ENCODE measurements at places on chromosomes 6 and 20. TPM values are rescaled to one million over a fixed set of nuclear protein-coding genes. Genes with fewer than 3 reads are reported as not detected.
A peak's percentile ranks its signal among the peaks of the same experiment; 100 is the strongest.

DNA sequence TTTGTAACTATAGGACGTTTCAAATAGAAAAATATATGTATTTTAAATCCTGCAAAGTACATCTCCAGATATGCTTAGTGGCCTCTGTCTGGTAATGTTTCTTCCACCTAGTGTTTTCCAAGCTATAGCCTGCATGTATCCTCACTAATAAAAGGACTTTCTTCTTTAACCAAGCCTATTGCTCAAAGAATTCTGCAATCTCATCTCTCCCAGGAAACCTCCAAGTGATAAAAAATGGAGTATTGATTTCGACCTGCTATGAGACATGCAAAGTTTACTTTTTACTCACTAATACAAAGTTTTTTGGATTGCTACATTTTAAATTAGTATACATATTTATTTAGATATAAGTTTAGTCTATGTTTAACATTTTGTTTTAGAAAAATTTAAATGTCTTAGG lies 23.3 kb downstream of the ADGRB3 start:
- no peak overlapping the region for H3K4me3 ChIP-seq
- H3K27me3 ChIP-seq, result no peaks in the 10 kb centered on the region
- no peaks in the 10 kb centered on the region for H3K4me1 ChIP-seq
- no peak for DNase-seq

TLDC2 gene
- total RNA-seq, result not detected

GRCh38 chr20:45032781-45033180 lies 66.5 kb downstream of the STK4 start:
- no peaks in the 10 kb centered on the region for H3K27me3 ChIP-seq
- H3K4me3 ChIP-seq, result no peak overlapping the region
- H3K27ac ChIP-seq, result no peak overlapping the region

GRCh38 chr6:93376026-93376540 lies 43.3 kb downstream of the EPHA7 start:
- no peaks in the 10 kb centered on the region for H3K36me3 ChIP-seq
- H3K4me3 ChIP-seq, result no peak overlapping the region
- no peak for DNase-seq
- no peaks in the 10 kb centered on the region for H3K27me3 ChIP-seq
- no peak overlapping the region for H3K27ac ChIP-seq

COL10A1 gene
- not detected for total RNA-seq

- no peak overlapping the region for H3K27ac ChIP-seq
- H3K4me1 ChIP-seq, result peaks cover 10% of the 10 kb centered on the region
- no peak for DNase-seq
- H3K27me3 ChIP-seq, result peaks cover 4% of the 10 kb centered on the region
- no peaks in the 10 kb centered on the region for H3K36me3 ChIP-seq
Measured at GRCh38 chr6:100176311-100176950, 182.4 kb upstream of the MCHR2 start.

DNA sequence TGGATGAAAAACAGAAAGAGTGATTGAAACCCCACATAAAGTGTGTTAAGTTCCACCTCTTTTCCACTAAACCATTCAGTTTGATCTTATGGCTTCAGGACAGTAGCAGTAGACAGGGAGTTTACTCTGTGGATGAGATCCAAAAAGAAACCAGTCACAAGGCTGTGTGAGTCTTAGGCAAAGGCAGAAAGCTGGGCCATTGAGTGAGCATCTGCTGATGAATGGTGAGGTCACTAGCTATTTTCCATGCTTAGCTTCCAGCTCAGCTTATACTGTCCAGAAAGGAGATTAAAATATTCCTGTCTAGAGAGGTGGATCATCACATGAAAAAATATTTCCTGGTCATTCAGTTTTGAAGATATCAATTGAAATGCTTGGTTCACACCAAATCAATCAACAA lies 1643.9 kb downstream of the HACE1 start:
- no peaks in the 10 kb centered on the region for H3K36me3 ChIP-seq
- no peaks in the 10 kb centered on the region for H3K27me3 ChIP-seq
- DNase-seq, result no peak
- H3K4me3 ChIP-seq, result no peak overlapping the region
- H3K4me1 ChIP-seq, result no peaks in the 10 kb centered on the region

FOXS1 gene
- not detected for total RNA-seq

PAX1 gene
- total RNA-seq, result not detected

DNA sequence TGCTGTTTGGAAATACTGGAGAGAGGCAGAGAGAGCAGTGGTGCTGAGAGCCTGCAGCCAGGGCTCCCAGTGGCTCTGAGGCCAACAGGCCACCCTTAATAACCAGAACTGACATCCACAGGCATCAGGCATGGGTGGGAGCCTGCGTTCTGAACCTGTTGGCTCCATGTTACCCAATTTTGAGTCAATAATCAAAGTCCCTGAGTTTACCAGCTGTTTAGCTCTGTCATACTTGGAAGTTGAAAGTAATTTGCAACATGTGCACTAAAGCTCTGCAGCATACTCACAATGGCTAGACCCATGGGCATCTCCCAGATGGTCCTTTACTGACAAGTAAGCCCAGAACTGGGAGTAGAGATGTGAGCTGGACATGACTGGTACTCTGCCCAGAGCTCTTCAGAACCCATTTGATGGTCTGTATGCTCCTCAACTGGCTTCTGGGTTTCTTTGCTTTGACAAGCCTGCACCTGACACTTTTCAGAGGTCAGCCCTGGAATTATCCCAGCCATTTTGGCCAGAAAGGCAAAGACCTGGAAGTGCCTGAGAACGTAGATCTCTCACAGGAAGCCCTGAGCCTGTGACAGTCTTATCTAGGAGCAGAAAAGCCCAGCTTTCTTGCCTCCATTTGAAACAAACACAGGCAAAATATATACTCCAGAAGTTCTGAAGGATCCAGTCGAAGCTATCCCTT lies 122.4 kb upstream of the CITED2 start:
- H3K4me1 ChIP-seq, result no peaks in the 10 kb centered on the region
- H3K27ac ChIP-seq, result no peak overlapping the region
- peaks cover 2% of the 10 kb centered on the region for H3K27me3 ChIP-seq
- no peaks in the 10 kb centered on the region for H3K36me3 ChIP-seq
- H3K4me3 ChIP-seq, result no peak overlapping the region

DNA sequence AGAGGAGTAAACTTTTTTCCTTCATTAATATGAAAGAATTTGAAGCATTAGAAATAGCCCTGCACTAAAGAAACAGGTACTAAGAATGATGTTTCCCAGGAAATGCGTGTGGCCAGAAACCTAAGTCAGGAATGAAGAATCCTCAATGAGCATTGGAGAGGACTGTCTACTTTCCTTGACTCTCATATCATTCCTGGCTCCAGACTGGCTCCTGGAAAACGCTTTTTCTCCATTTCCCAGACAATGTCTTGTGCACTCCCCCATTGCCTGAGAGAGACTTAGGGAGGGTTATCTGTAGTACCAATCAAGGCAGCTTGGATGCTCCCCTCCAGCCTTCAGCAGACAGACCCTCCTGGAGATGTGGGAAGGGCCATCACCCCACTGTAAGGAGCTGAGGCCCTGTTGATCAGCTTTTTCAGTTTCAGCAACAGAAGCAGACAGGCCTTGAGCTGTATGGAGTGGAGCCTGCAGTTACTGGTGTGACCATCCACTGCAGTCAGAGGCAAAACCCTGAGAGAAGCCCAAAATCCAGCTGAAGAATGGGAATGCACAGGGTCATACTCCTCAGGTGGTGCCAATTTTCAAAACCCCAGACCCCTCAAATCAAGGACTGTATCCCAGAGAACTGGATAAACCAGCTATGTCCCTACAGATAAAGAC lies 127.3 kb upstream of the NT5E start:
- DNase-seq, result no peak
- no peak overlapping the region for H3K4me3 ChIP-seq
- H3K4me1 ChIP-seq, result no peaks in the 10 kb centered on the region

- H3K27me3 ChIP-seq, result no peaks in the 10 kb centered on the region
- peaks cover 8% of the 10 kb centered on the region for H3K4me1 ChIP-seq
- no peak overlapping the region for H3K27ac ChIP-seq
- peaks cover 4% of the 10 kb centered on the region for H3K36me3 ChIP-seq
Measured at GRCh38 chr6:70724524-70724923, 56.8 kb downstream of the SMAP1 start.

GRCh38 chr6:53634184-53634631 lies 31.3 kb downstream of the KLHL31 start:
- H3K36me3 ChIP-seq, result no peaks in the 10 kb centered on the region
- no peak overlapping the region for H3K4me3 ChIP-seq
- H3K27ac ChIP-seq, result no peak overlapping the region
- H3K4me1 ChIP-seq, result peaks cover 5% of the 10 kb centered on the region

- DNase-seq, result no peak
- H3K36me3 ChIP-seq, result no peaks in the 10 kb centered on the region
- H3K27ac ChIP-seq, result no peak overlapping the region
- no peak overlapping the region for H3K4me3 ChIP-seq
- H3K4me1 ChIP-seq, result peaks cover 12% of the 10 kb centered on the region
- H3K27me3 ChIP-seq, result peaks cover 10% of the 10 kb centered on the region
Measured at GRCh38 chr6:89139509-89140346, 6.1 kb upstream of the PM20D2 start.

GRCh38 chr20:43320536-43320935 lies 130.8 kb upstream of the PTPRT start:
- DNase-seq, result no peak
- H3K4me1 ChIP-seq, result no peaks in the 10 kb centered on the region
- no peaks in the 10 kb centered on the region for H3K36me3 ChIP-seq

HDGFL1 gene
- not detected for total RNA-seq

BTN1A1 gene
- not detected for total RNA-seq

DNA sequence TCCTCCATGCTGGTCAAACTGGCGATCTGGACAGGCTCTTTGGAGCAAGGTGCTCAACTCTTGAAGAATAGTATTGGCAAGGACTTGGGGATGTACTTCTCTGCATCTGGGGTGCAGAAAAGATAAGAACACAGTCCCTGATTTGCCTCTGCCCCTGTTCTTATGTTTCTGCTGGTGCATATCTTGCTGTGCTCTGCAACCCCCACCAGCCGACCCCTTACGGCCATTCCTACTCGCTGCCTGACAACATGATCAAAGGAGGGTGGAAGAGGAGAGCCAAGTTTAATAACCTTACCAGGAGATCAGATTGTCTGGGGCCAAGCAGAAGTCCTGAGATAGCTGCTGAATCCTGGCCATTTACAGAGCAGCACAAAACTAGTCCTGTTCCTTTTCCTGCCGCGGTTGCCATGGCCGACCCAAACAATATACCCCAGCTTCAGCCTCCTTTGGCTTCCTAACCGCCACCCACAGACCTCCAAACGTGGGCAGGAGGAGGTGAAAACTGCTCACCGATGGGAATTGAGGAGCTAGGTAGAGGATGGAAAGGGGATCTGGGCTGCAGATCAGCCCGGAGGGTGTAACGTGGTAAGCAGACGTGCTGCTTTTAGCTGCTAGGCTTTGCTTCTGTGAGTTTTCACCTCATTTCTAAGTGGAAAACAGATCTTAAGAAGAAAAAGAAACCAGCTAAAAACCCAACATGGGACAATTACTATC lies 60.9 kb downstream of the ATXN1 start:
- H3K27me3 ChIP-seq, result no peaks in the 10 kb centered on the region
- DNase-seq, result peak; percentile 43
- peak overlapping the region; percentile 80 for H3K4me3 ChIP-seq
- H3K27ac ChIP-seq, result peak overlapping the region; percentile 98
- H3K36me3 ChIP-seq, result peaks cover 25% of the 10 kb centered on the region

GRCh38 chr6:11346516-11346915 lies 114.0 kb upstream of the NEDD9 start:
- no peak overlapping the region for H3K27ac ChIP-seq
- H3K27me3 ChIP-seq, result no peaks in the 10 kb centered on the region
- peaks cover 69% of the 10 kb centered on the region for H3K36me3 ChIP-seq
- peaks cover 93% of the 10 kb centered on the region for H3K4me1 ChIP-seq

AIF1 gene
- 55.5 TPM for total RNA-seq

- no peak overlapping the region for H3K4me3 ChIP-seq
- H3K27me3 ChIP-seq, result peaks cover 17% of the 10 kb centered on the region
- no peak overlapping the region for H3K27ac ChIP-seq
- no peak for DNase-seq
Measured at GRCh38 chr20:49450281-49450721, 32.2 kb downstream of the KCNB1 start.

- peaks cover 57% of the 10 kb centered on the region for H3K4me1 ChIP-seq
- no peaks in the 10 kb centered on the region for H3K27me3 ChIP-seq
- peaks cover 14% of the 10 kb centered on the region for H3K36me3 ChIP-seq
Measured at GRCh38 chr6:149028767-149029405, 282.1 kb downstream of the UST start.

DNA sequence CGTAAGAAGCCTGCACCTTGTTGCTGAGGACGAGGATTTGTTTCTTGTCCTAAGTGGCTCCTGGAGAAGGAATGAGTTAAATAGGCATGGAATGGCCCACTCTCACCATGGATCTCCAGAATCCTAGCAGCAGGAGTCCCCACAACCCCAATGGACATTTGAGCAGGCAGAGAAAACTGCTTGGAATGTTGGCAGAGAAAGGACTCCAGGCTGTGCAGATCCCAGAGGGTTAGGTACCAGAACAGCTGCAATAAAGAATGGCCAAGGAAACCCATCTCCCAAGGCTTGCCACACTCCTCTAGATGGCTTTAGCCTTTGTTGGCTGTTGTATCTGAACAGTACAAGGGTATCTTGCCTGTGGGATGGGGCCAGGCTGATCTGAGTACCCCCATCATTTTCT lies 1415.7 kb upstream of the ADGRB3 start:
- H3K27me3 ChIP-seq, result no peaks in the 10 kb centered on the region
- H3K36me3 ChIP-seq, result no peaks in the 10 kb centered on the region
- H3K4me1 ChIP-seq, result no peaks in the 10 kb centered on the region
- no peak for DNase-seq
- H3K27ac ChIP-seq, result no peak overlapping the region

NKX2-2 gene
- total RNA-seq, result not detected

TTLL9 gene
- not detected for total RNA-seq

MICA gene
- total RNA-seq, result 11.5 TPM

DNA sequence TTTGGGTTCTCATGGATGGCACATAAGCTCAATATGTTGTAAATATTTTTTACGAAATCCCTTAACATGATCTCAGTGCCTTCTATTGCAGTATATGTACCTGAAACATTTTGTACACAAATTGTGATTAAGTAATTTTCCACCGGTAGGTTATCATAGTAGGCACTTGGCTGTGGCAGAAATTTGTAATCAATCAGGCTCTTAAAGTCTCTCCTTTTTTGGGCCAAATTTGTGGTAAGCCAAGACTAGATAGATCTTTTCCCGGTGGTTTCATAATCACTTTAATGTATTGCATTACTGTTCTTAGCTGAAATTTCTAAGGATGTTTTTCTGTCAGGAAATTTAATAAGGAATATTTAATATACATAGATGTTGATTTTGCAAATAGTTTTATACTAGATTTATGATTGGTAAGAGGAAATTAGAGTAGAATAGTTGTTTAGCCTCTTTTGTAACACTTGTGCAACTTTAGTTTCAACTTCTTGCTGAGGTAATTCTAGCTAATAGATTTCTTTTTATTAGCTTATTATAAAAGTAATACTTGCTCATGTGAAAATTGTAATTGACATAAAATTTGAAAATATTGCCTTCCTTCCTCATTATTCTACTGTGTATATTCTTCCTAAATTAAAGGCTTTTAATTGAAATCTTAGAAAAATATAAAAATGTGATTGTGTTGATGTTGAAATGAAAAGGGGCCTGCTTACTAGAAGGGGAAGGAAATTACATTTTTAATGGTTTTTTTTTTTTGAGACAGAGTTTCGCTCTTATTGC lies 3.2 kb downstream of the PCMT1 start:
- H3K4me3 ChIP-seq, result peak overlapping the region; percentile 5
- peaks cover 7% of the 10 kb centered on the region for H3K36me3 ChIP-seq
- H3K27ac ChIP-seq, result no peak overlapping the region
- H3K4me1 ChIP-seq, result peaks cover 16% of the 10 kb centered on the region
- H3K27me3 ChIP-seq, result no peaks in the 10 kb centered on the region
